Effector memory CD8-positive, alpha-beta T cell (primary cell): ENCODE measurements at places on chromosomes 6 and 20.

DNA sequence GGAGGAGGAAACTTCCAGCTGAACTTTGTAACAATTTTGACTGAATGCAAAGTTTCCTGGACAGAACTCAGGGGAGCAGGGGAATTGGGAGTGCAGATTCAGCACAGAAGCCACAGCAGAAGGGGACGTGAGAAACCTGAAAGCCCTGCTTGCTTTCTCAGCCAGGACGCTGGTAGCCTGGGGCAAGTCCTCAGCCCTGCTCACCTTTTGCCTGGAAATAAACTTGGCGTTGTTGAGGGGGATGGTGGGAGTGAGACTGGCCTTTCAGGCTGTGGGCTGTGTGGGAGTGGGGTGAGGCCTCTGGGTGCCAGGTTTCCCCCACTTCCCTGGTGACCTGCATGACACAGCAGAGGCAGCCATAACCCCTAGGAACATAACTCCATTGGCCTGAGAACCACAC lies 238.1 kb upstream of the HS3ST5 start:
- DNase-seq = no peak

- no peak for DNase-seq
Measured at GRCh38 chr6:27242589-27243265, 4.8 kb upstream of the PRSS16 start.

DNA sequence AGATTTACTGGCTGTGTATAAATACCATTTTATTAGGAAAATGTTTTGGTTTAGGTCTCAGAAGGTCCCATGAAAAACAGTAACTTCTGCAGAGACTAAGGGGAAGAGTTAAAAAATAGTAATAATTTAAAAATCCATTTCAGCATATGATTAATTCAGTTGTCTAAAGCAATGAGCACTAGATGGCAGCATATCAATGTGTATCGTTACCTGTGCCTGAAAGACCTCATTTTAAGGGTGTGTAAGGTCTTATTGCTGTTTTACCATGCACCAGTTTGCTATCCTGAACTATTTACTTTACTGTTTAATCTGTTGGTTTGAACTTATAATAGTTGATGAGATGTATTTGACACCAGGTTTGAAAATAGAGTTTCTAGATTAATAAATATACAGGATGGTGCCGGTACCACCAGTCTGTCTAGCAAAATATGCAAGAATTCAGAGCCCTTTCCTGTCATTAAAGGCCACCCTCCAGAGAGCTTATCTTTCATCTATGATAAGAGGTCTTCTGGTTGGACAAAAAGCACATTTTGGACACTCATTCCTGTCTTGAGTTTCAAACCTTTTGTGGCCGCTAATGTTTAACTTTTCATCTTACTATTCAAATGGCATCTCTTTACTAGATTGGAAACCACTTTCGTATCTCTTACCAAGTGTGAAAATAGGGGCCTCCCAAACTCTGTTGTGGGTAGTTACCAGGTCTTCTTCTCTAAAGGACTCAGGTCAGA lies 8.9 kb upstream of the AHI1 start:
- DNase-seq = peak; percentile 32

- DNase-seq = no peak
Measured at GRCh38 chr6:111157412-111157811, 70.1 kb downstream of the SLC16A10 start.

- peak; percentile 35 for DNase-seq
Measured at GRCh38 chr6:35497571-35498421, 917 bp upstream of the TEAD3 start.

DNA sequence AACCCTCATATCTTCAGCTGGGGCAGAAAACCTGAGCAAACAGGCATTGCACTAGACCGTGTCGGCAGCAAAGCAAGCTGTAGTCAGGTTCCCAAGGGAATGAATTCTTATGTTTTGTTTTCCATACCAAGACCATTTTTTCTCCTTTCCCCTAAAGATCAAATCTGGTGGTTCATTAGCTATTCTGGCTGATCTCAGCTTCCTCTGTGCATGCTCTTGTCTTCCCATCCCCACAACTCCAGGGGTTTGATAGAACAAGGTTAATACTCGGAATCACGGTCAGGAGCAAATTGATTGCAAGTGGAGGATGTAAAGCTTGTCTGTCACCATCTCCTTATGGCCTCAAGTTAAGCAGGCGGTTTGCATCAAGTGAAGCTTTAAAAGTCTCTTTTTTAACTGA lies 778.8 kb downstream of the KIF16B start:
- no peak for DNase-seq

DNA sequence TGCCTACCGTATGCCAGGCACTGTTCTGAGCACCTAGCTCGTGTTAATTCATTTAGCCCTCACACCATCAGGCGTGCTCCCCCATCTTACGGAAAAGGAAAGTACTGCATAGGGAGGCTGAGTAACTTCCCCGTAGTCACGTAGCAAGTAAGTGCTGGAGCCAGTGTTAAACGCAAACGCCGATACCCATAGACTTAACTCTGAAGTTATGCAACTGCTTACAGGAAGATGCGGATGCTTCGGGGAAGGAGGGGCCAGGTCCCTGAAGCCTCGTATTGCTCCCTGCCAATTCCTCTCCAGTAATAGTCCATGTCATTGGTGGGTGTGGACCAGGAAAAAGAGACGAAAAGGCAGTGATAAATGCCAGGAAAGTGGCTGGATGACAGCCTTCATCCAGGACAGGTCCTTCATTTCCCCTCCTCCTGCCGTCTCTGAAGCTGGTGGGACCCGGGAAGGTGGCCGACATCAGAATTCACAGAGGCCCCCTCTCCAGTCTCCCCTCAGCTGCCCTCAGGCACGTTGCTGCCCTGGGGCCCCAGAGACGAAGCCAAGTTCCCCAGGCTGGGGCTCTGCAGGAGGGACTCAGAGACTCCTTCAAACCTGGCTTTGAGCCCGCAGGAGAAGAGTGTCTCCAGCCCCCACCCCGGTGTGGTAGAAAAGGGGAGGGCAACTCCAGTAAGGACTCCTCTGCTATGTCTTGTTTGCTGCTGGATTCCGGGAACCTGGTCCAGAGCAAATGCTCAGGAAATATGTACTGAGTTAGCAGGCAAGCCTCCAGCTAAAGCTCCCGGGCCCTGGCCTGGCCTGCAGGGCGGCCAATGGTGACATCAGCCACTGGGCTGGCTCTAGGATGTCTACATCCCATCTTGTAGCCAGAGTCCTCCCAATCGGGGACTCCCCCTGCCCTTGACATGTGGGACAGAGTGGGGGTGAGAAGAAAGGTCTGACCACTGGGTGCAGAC lies 37.8 kb downstream of the RAB44 start:
- no peak for DNase-seq

GRCh38 chr6:26613689-26614683 lies 17.2 kb downstream of the ABT1 start:
- no peak for DNase-seq

GRCh38 chr6:140855520-140855919 lies 1277.2 kb upstream of the GJE1 start:
- DNase-seq = no peak

DNA sequence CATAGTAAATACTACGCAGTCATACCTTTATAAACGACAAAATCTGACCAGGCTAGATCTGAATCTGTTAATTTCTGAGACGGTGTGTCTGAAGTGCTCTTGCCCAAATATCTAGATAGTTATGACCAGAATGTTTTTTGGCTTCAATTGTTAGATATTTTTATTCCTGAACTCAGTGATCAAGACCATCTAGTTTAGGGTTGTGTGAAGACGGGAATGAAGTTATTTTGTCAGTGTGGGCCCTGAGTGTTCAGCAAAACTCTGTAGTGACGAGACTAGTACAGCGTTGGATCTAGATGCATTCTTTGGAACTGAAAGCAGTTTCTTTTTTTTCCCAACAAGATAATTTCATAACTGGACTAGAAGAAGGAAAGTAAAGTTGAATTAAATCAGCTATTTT lies 3.1 kb downstream of the STXBP5 start:
- no peak for DNase-seq

GRCh38 chr6:87136963-87137362 lies 18.4 kb upstream of the ZNF292 start:
- DNase-seq = no peak

DNA sequence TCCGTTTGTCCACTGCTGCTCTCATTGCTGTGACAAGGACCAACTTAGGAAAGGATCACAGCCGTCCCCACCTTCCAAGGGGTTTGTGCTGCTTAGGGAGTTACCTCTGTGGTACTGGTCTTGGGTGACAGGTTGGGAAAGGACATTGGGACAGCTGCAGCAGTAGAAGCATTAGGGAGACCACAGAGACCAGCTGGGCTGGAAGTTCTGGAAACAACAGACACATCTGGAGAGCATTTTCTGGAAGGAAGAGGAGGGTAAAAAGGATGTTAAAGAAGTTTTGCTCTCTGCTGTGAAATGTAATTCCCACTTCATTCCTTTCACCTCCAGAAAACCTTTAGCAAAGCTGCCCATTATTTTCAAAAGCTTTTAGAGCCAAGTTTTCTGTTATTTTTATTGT lies 304.2 kb downstream of the LRFN2 start:
- DNase-seq = no peak

- DNase-seq = no peak
Measured at GRCh38 chr6:122712448-122713137, 66.9 kb upstream of the FABP7 start.

DNA sequence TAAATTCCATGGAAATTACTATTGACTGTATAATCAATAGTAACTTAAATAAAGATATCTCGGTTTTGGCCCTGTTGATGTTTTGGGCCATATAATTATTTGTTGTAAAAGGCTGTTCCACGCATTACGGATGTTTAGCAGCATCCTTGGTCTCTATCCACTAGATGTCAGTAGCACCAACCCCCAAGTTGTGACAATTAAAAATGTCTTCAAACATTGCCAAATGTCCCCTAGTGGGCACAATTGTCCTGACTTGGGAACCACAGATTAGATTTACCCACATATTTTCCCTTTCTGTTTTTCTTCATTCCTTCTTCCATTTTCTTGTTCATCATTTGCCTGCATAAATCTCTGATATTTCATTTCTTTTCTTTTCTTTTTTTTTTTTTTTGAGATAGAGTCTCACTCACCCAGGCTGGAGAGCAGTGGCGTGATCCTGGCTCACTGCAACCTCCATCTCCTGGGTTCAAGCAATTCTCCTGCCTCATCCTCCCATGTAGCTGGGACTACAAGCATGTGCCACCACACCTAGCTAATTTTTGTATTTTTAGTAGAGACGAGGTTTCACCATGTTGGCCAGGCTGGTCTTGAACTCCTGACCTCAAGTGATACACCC lies 13.6 kb upstream of the WFDC8 start:
- peak; percentile 1 for DNase-seq

- no peak for DNase-seq
Measured at GRCh38 chr6:130000526-130001421, 17.6 kb upstream of the L3MBTL3 start.

DNA sequence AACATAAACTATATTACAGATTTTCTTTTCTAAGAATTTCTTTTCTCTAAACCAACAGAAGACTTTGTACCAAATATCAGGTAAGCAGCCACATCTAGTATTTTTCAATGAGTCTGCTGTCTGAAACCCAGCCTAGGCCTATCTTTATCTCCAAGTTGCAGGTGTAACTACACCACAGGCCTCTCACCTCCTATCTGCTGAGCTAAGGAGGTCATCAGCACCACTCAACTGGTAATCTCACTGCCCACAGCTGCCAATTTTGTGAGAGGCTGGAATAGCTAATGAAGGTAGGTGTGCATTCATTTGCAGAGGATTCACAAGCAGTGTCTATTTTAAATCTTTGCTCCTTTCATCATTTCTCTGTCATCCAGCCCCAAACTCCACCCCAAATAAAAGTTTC lies 584.8 kb downstream of the HDGFL1 start:
- DNase-seq = no peak

- no peak for DNase-seq
Measured at GRCh38 chr6:148273962-148274752, 68.5 kb upstream of the SASH1 start.

GRCh38 chr6:15826814-15827318 lies 164.0 kb upstream of the DTNBP1 start:
- no peak for DNase-seq

DNA sequence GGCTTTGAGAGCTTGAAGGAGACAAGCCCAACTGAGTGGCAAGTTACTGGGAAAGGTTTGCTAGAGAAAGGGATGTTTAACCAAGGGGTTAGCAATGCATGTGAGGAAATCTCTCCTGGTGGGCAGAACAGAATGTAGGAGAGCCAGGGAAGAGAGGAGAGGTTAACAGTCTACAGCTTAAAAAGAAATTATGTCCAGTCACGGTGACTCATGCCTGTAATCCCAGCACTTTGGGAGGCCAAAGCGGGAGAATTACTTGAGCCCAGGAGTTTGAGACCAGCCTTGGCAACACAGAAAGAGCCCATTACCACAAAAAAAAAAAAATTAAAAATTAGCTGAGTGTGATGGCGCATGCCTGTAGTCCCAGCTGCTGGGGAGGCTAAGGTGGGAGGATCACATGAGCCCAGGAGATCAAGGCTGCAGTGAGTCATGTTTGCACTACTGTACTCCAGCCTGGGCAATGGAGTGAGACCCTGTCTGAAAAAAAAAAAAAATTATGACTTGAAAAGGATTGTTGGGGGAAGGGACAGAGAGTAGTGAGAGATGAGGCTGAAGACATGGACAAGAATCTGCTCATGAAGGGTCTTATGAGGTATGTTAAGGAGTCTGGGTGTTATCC lies 264.9 kb downstream of the TBC1D7 start:
- no peak for DNase-seq

GRCh38 chr6:122392564-122393350 lies 6.7 kb upstream of the HSF2 start:
- no peak for DNase-seq

DNA sequence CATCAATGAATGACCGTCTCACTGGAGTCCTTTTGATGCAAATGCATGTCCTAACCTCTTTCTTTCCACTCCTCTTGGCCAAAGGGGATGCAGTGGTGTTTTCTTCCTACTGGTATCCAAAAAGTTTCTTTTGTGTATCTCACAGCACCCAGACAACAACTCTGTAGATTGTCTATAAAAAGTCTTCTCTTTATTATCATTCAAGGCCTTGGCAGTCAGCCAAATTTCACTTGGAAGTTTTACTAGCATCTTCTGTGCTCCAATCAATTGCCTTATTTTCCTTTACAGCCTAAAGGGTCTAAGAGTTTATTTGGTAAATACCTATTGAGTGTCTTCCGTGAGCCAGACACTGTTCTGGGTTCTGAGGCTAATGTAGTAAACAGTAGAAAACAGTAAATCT lies 150.2 kb upstream of the RNF217 start:
- no peak for DNase-seq

GRCh38 chr20:8414586-8415274 lies 282.7 kb downstream of the PLCB1 start:
- no peak for DNase-seq

DNA sequence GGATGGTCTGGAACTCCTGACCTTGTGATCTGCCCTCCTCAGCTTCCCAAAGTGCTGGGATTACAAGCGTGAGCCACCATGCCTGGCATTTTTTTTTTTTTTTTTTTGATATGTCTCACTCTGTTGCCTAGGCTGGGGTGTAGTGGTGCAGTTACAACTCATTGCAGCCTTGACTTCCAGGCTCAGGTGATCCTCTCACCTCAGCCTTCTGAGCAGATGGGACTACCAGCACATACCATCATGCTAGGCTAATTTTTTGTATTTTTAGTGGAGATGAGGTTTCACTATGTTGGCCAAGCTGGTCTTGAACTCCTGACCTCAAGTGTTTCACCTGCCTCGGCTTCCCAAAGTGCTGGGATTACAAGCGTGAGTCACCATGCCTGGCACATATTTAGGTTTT lies 34.3 kb downstream of the PHF20 start:
- DNase-seq = no peak

- DNase-seq = no peak
Measured at GRCh38 chr6:124119596-124119995, 315.9 kb downstream of the NKAIN2 start.
